NCI-H2227 treated with DMSO at 0.1 percent for 48 hours (cell line): ENCODE measurements at places on chromosomes 7 and 10.

- DNase-seq, result no peak
Observed at GRCh38 chr7:43302773-43303460, 190.5 kb downstream of the HECW1 start.

DNA sequence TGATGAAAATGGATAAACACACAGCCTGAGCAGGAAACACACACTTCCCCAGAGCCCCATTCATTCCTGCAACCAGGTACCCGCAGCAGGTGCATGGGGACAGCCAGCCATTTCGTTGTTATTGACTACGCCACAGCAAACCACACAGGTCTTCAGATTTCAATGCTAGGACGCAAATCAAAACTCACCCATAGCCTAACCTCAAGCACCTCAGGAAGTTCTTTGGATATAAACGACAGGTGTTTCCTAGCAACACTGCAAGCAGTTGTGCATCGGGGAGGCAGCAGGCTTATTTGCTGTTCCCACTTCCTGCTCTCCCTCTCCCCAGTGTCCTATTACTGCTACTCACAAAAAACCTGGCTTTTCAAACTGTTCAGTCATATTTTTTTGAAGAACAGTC lies 176.5 kb upstream of the FRMD4A start:
- no peak for DNase-seq

- DNase-seq, result no peak
Observed at GRCh38 chr10:99781734-99782429, 558 bp upstream of the ABCC2 start.

DNA sequence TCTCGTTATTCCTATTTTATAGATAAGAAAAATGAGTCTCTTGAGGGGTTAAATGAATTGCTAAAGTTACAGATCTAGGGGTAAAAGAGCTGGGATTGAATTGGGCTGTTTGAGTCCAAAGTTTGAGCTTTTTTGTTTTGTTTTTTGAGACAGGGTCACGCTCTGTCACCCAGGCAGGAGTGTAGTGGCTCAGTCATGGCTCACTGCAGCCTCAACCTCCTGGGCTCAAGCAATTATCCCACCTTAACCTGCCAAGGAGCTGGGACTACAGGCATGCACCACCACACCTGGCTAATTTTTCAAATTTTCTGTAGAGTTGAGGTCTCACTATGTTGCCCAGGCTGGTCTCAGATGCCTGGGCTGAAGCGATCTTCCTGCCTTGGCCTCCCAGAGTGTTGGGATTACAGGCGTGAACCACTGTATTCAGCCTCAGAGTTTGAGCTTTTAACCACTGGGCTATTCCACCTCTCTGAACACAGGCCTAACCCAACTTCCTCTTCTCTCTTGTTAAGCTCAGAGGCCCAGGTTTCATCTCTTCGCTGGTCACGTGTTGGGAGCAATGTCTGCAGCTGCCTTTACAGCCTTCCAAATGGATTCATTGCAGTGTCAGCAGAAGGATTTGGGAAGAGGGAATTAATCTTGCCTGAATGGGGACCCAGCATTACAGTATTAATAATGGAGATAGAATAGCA lies 8.0 kb downstream of the SUFU start:
- DNase-seq, result no peak

GRCh38 chr10:8050556-8051108 lies 3.9 kb upstream of the GATA3 start:
- no peak for DNase-seq

- DNase-seq, result no peak
Observed at GRCh38 chr7:85237721-85238120, 50.9 kb upstream of the SEMA3D start.

DNA sequence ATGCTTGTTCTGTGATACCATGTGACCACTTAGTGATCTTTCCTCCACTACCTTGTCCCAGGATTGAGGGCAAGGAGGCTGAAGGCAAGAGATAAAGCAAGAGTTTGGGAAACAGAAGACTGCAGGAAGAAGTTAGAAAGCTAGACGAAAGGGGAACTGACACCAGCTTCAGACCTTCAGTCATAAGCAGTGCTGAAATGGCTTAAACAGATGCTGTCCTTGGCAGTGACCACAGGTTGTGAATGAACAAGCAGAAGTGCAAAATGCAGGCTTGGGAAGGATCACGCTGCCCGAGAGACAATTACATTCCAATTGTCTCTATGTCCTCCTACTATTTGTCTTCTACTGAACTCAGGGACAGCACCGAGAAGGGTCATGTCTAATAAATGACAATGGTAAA lies 704.9 kb upstream of the AUTS2 start:
- no peak for DNase-seq

DNA sequence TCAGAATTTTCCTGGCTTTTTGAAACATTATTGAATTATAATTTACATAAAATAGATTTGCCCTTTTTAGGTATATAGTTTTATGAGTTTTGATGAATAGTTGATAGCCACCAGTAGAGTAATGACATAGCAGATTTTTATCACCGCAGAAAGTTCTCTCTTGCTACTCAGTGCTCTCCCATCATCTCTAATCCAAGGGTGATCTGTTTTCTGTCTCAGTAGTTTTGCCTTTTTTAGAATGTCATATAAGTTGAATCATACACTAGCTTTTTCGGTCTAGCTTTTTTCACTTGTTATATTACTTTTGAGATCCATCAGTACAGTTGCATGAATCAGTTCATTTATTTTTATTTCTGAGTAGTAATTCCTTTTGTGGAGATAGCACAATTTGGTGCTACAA lies 17.9 kb downstream of the RSBN1L start:
- no peak for DNase-seq

DNA sequence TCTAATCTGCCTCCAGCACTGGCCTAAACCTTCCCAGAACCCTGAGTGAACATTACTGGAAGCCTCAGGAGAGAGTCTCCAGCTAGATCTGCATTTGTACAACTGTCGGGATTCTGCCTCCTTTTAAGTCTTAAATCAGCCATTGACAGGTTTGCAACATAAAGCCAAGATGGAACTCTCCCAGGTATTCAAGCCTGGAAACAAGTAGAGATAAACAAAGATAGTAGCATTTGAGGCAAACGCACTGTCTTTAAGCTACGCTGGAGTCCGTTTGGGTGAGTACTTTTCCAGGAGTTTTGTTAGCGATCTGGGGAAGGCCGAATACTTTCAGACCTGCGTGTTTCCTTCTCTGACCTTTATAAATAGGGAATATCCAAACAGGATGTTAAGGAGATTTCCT lies 317.2 kb upstream of the FZD8 start:
- no peak for DNase-seq

DNA sequence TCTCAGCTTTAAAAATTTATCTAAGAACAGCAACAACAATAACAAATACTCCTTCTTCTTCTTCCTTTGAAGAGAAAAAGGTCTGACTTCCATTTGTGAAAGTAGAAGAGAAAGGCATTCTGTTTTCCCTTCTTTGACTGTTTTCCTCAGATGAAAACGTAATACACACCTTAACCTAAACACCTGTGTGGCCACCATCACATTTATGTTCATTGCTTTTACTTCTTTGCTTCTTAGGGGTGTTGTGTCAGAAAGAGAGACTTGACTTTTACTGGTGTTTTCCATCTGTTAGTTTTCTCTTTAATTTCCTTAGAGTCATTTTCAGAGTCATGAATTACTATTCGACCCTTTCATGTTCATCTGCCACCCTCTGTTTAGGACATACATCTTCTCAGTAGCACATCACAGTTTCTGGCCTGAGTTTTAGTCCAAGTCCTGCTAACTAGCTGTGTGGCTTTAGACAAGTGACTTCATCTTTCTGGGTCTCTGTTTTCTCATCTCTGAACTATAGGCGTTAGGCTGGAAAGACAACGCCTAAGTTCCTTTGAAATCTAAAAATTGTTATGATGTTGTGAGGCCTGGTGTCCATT lies 283.8 kb downstream of the GATA3 start:
- no peak for DNase-seq
